ENCODE measurements at places on chromosomes 5 and 9.

GRCh38 chr9:115957585-115957984 lies 196.0 kb upstream of the PAPPA start:
- no peak for DNase-seq

DNA sequence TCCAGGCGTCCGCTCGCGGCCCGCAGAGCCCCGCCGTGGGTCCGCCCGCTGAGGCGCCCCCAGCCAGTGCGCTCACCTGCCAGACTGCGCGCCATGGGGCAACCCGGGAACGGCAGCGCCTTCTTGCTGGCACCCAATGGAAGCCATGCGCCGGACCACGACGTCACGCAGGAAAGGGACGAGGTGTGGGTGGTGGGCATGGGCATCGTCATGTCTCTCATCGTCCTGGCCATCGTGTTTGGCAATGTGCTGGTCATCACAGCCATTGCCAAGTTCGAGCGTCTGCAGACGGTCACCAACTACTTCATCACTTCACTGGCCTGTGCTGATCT lies 294 bp downstream of the ADRB2 start:
- peak; percentile 58 for DNase-seq

DNA sequence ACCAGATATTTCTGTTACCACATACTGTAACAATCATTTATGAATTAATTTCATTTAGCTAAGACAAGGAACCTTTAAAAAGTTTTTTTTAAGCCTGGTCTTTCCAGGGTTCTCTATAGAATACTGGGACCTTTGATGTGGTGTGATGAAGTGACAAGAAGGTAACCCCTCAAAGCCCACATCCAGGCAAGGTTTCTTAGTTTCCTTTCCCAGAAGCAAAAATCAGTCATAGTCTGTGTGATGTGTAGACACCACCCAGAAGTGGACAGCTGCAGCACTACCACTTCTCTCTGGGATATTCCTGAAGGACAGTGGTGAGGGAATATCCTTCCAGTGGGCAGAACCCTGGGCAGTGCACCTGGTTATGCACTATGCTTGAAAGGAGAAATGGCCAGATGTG lies 115.6 kb downstream of the TTC39B start:
- DNase-seq, result no peak

- DNase-seq, result no peak
These were observed 372.4 kb downstream of the MAT2B start for GRCh38 chr5:163877865-163878264.

DNA sequence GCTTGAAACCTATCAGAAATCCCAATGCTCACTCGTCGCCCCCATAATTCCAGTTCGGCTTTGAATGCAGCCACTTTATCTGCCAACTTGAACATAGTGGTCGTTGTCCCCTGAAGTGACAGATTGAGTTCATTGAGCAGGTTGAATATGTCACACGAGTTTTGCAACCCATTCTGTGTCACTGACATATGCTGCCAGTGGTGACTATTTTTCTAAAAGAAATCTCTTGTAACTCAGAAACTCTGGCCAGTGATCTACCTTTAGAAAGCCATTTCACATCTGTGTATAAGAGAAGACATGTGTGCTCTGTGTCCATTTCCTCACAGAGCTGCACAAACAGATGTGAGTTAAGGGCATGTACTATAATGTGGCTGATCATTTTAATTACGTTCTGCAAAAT lies 47.0 kb upstream of the LARP1 start:
- DNase-seq, result no peak

GRCh38 chr5:57903458-57903857 lies 420.8 kb upstream of the ACTBL2 start:
- DNase-seq, result no peak

- DNase-seq, result no peak
These were observed 379 bp upstream of the EGFLAM start for GRCh38 chr5:38258042-38258318.

Data from suppressor macrophage treated with lipopolysaccharide for 4 hours (primary cell).